ENCODE measurements at places on chromosomes 6 and 20. TPM values are rescaled to one million over a fixed set of nuclear protein-coding genes. Genes with fewer than 3 reads are reported as not detected.

- H3K4me1 ChIP-seq: peaks cover 9% of the 10 kb centered on the region
- no peaks in the 10 kb centered on the region for H3K36me3 ChIP-seq
- no peaks in the 10 kb centered on the region for H3K27me3 ChIP-seq
- H3K27ac ChIP-seq: peak overlapping the region; percentile 78
- H3K4me3 ChIP-seq: no peak overlapping the region
Observed at GRCh38 chr6:169045486-169045885, 208.2 kb downstream of the THBS2 start.

DNA sequence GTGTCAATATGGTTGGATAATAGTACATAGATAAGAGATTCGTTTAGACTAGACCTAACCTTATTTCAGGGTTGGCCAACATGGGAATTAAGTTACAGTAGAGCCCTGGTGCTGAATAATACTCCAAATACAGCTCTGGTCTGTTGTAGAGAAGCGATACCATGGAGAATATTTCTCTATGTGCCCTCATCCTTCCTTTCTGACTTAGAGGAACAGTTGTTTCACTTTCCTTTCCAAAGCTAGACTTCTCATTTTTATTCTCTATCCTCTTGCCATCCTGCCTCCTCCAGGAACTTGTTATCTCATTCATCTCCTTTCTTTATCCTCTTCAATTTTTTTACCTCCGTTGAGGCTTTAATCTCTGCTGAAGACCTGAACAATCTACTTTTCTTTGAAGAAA, 68.9 kb downstream of the EDN1 start:
- no peak for DNase-seq
- no peaks in the 10 kb centered on the region for H3K27me3 ChIP-seq
- no peaks in the 10 kb centered on the region for H3K36me3 ChIP-seq
- H3K4me1 ChIP-seq: no peaks in the 10 kb centered on the region
- H3K4me3 ChIP-seq: no peak overlapping the region

ARHGAP40 gene
- not detected for total RNA-seq

SLC22A2 gene
- total RNA-seq: not detected

BANF2 gene
- total RNA-seq: not detected

GRCh38 chr6:164206807-164207423, 792.4 kb downstream of the QKI start:
- DNase-seq: no peak
- no peaks in the 10 kb centered on the region for H3K4me1 ChIP-seq
- no peaks in the 10 kb centered on the region for H3K27me3 ChIP-seq
- H3K36me3 ChIP-seq: no peaks in the 10 kb centered on the region

- no peaks in the 10 kb centered on the region for H3K4me1 ChIP-seq
- no peaks in the 10 kb centered on the region for H3K27me3 ChIP-seq
- no peak overlapping the region for H3K4me3 ChIP-seq
- no peak for DNase-seq
Observed at GRCh38 chr6:137915790-137916189, 48.7 kb downstream of the TNFAIP3 start.

GRCh38 chr6:32087574-32088486, 21.3 kb downstream of the TNXB start:
- DNase-seq: peak; percentile 28
- H3K4me1 ChIP-seq: no peaks in the 10 kb centered on the region
- H3K36me3 ChIP-seq: no peaks in the 10 kb centered on the region
- H3K27ac ChIP-seq: peak overlapping the region; percentile 73

- no peak overlapping the region for H3K4me3 ChIP-seq
- no peak overlapping the region for H3K27ac ChIP-seq
- DNase-seq: no peak
- no peaks in the 10 kb centered on the region for H3K4me1 ChIP-seq
- no peaks in the 10 kb centered on the region for H3K36me3 ChIP-seq
Observed at GRCh38 chr6:138331984-138332383, 45.7 kb upstream of the SMIM28 start.

DNA sequence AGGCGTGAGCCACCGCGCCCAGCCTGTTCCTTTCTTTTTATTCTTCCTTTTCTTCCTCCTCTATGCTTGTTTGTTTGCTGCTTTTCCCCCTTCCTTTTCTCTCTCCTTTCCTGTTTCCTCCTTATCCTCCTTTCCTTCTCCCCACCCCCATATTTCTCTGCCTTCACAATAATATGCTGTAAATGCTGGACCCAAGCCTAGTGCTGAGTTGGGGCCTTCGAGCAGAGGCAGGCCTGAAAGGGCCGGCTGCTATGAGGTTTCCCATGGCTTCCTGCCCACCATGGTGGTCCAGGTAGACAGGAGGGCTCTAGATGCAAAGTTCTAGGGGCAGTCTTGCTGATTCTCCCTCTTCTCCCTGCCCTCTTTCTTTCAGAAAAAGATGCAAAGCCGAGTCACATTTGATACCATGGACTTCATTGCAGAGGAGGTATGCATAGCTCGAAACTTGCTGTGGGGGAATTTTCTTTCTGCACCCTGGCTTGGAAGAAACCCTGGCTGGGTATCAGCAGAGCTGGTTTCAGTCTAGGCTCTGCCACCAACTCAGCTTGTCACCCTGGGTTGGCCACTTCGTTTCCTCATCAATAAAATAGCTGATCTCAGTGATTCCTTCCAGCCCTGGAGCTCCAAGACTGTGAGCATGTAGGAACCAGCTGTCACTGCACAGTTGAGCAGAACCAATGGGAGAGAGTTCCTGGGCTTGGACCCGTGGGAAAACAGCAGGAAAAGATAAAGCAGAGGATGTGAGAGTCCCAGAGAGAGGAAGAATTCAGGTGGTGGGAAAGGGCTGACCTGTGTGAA, 7.4 kb downstream of the CNBD2 start:
- DNase-seq: no peak
- H3K27ac ChIP-seq: no peak overlapping the region
- H3K36me3 ChIP-seq: no peaks in the 10 kb centered on the region
- H3K4me1 ChIP-seq: no peaks in the 10 kb centered on the region

DNA sequence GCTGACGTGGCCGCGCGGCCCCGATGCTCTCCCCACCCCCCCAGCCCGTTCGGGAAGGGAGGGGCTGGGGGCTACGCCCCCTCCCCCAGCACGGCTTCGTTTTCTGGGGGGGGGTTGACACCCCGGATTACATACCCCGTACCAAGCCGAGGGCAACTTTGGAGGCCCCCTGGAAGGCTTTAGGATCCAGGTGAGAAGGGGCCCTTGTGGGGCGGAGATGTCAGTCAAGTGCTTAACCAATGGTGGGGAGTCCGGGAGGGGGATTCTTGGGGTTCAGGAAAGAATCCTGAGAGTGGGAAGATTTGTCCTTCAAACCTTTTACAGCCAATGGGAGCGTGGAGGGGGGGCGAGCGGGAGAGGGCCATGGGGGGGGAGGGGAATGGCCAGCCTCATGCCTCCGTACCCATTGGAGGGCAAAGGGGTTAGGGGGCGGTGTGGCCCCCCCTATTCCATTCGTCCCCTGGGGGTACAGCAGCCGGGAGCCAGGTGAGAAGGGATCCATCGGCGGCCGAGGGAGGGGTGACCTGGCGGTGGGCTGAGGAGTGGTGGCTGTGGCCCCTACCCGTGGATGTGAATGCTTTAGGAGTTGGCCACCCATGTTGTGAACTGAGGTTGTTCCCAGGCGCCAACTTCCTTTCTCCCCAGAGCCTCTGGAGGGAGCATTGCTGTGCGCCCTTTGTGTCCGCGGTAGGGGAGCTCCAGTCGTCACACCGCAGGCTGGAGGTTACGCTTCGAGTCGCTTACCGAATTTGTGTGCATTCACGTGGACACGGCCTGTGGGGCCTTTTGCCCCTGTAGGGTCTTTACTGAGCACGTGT, 682 bp downstream of the BRD2 start:
- DNase-seq: peak; percentile 63
- peak overlapping the region; percentile 100 for H3K27ac ChIP-seq
- H3K4me3 ChIP-seq: peak overlapping the region; percentile 80
- H3K27me3 ChIP-seq: no peaks in the 10 kb centered on the region
- H3K36me3 ChIP-seq: no peaks in the 10 kb centered on the region
- H3K4me1 ChIP-seq: peaks cover 27% of the 10 kb centered on the region

COX7A2 gene
- 166 TPM for total RNA-seq

GRCh38 chr6:14499841-14500240, 382.3 kb downstream of the CD83 start:
- no peak for DNase-seq
- no peak overlapping the region for H3K4me3 ChIP-seq
- no peaks in the 10 kb centered on the region for H3K36me3 ChIP-seq
- H3K27ac ChIP-seq: no peak overlapping the region
- no peaks in the 10 kb centered on the region for H3K27me3 ChIP-seq

IFT52 gene
- 3.2 TPM for total RNA-seq

PLCB4 gene
- 3.1 TPM for total RNA-seq

CALHM6 gene
- total RNA-seq: 0.80 TPM

DNA sequence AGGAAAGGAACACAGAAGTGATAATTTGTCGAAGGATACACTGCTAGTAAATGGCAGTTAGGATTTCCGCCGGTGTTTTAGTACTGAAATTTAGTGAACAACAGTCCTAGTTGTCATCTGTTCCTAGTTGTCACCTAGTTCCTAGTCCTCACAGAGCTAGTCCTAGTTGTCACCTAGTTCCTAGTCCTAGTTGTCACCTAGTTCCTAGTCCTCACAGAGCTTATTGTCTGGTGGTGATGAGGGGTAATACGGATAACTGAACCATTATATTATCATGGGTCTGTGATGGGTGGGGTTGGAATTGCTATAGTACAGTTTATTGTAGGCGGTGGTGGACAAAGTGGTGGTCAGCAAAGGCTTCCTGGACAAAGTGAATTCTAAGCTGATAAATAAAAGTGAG, 1.8 kb downstream of the SNRNP48 start:
- H3K4me3 ChIP-seq: no peak overlapping the region
- no peak overlapping the region for H3K27ac ChIP-seq
- no peaks in the 10 kb centered on the region for H3K36me3 ChIP-seq
- DNase-seq: no peak

DNA sequence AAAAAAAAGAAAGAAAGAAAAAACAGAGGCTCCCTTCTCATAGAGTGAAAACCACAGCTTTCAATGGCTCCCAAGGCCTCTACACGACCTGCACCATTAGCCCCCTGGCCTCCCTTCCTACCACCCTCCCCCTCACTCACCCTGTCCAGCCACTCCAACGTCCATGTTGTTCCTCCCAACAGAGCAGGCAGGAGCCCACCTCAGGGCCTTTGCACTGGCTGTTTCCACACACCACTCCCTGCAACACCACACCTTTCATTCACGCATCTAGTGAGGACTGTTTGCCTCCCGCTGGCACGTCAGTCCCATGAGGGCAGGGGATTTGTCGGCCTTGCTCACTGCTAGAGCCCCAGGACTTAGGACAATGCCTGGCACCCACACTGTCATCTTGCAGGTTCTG, 39.5 kb downstream of the GRM4 start:
- no peak overlapping the region for H3K27ac ChIP-seq
- no peaks in the 10 kb centered on the region for H3K36me3 ChIP-seq
- no peak for DNase-seq
- peaks cover under 1% of the 10 kb centered on the region for H3K27me3 ChIP-seq

RCAN2 gene
- total RNA-seq: 26.2 TPM

ANKEF1 gene
- 1.4 TPM for total RNA-seq

- peaks cover 6% of the 10 kb centered on the region for H3K4me1 ChIP-seq
- no peaks in the 10 kb centered on the region for H3K27me3 ChIP-seq
- no peak for DNase-seq
- H3K36me3 ChIP-seq: no peaks in the 10 kb centered on the region
- H3K4me3 ChIP-seq: no peak overlapping the region
Observed at GRCh38 chr20:13778827-13779226, 5.9 kb downstream of the ESF1 start.

UTRN gene
- 40.4 TPM for total RNA-seq

PTCRA gene
- not detected for total RNA-seq

CST7 gene
- total RNA-seq: 0.91 TPM

DNA sequence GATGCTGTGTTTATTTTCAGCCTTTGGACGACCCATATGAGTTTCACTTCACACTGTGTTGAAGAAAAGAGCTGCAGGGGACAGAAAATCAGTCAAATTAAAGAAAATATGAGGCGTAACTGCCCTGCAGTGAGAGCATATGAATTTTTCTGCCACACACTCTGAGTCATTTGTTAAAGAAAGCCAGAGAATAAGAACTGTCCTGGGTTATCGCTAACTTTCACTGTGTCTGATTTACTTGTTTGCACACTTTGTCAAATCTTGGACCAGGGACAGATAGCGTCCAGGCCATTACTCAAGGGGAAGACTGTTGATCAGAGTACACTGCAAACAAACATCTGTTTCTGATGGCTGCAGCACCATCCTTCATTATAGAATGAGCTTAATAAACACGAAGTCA, 126.8 kb upstream of the AGPAT4 start:
- no peak overlapping the region for H3K4me3 ChIP-seq
- no peaks in the 10 kb centered on the region for H3K27me3 ChIP-seq
- no peak for DNase-seq
- H3K36me3 ChIP-seq: no peaks in the 10 kb centered on the region
- peaks cover 7% of the 10 kb centered on the region for H3K4me1 ChIP-seq

DNA sequence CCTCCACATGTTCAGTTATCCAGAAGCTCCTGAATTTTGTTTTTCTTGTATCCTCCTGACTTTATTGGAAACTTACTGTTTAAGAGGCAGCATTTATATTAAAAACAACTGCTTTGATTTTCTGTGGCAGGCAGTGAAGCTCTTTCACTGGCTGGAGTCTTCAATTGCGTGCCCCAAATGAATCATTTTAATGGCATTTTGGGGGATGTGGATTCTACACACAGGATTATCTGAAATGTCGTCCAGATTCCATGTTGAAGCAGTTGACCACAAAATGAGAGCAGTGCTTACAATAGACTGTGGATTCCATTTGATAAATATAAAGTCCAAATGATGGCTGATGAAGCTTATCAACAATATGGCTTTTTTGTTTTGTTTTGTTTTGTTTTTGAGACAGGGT, 41.0 kb upstream of the HIVEP1 start:
- H3K4me1 ChIP-seq: peaks cover 5% of the 10 kb centered on the region
- H3K27me3 ChIP-seq: no peaks in the 10 kb centered on the region
- no peak overlapping the region for H3K4me3 ChIP-seq
- no peaks in the 10 kb centered on the region for H3K36me3 ChIP-seq
- H3K27ac ChIP-seq: no peak overlapping the region

- H3K36me3 ChIP-seq: no peaks in the 10 kb centered on the region
- H3K27ac ChIP-seq: no peak overlapping the region
- no peak overlapping the region for H3K4me3 ChIP-seq
- no peaks in the 10 kb centered on the region for H3K4me1 ChIP-seq
Observed at GRCh38 chr6:32700391-32701040, 34.1 kb upstream of the HLA-DQB1 start.

DNA sequence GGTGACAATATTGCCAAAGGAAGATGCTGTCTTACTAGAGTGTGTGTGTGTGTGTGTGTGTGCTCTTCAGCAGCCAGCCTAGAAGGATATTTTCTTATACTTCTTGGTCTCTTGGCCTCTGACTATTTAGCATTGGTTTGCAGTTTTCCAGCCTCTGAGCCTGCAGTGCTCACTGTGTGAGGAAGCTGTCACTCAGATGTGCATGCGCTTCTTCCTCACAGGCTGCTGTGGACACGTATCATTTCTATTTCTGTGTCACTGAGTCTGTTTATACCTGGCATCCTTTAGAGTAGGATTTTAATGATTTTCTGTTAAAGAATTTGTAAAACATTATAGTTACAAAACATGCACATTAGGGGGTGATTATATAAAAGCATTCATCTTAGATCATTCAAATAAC, 83.3 kb downstream of the ALDH8A1 start:
- no peak for DNase-seq
- H3K27me3 ChIP-seq: no peaks in the 10 kb centered on the region
- no peaks in the 10 kb centered on the region for H3K36me3 ChIP-seq
- peaks cover 4% of the 10 kb centered on the region for H3K4me1 ChIP-seq

All from gastrocnemius medialis (tissue), 4 donors.